Stimulated activated CD8-positive, alpha-beta memory T cell treated with anti-CD3 and anti-CD28 coated beads, Interleukin-7, amount 100 ng/mL, for 4 hours (primary cell): ENCODE measurements at places on chromosomes 2 and 18.

GRCh38 chr2:11615209-11615608, 54.8 kb downstream of the NTSR2 start:
- no peak for DNase-seq

DNA sequence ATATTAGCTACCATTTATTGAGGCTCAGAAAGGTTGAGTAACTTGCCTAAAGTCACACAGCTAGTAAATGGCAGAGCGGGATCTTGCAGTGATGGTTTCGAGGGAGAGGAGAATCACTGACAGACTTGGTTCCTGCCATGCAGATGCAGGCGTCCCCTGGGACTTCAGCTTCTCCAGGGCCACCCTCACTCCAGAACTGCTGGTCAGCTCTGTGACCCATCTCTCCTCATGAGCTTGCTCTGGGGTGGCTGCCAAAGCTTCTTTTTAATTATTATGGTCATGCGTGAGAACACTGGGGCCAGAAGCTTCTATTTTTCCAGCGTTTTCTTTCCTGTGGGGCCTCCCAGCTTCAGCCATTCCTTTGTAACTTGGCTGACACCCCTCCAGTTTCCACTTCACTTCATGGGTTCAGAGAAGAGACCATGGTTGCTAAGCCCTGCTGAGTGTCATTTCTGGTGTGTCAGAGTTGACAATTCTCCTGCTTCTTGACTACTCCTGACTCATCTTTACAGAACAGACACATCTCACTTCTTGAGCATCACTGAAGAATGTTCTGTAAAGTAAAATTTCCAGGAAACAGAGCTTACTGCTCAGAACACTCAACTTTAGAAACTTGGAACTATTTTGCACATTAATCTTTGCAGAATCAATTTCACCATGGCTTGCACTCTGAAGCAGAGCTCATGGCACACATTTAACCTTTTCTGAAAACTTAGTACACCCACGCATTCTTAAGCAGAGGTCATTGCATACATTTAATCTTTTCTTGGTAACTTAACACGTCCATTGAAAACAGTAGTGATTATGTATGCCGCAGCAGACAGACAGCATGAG, 70.4 kb downstream of the IL1R2 start:
- DNase-seq, result no peak

DNA sequence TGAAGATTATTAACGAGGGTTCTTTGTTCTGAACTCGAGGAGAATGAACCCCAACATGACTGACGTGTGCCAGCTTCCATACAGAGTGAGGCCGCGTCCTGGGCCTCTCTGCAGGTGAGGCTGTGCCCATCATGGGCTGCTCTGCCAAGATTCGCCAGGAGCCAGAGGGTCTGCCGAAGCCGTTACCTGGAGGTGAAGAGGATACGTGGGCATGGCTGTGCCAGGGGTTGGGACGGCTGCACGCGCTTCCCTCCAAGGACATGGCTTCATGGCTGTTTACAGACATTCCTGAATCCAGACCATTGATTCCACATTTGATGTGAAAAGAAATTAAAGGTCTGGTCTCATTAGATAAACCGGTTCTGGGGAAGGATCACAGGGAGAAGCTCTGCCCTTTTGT, 211.4 kb upstream of the SALL3 start:
- DNase-seq, result no peak

GRCh38 chr2:220209751-220210150, 582.3 kb downstream of the SLC4A3 start:
- DNase-seq, result no peak
